ENCODE measurements at places on chromosomes 1 and 21.

DNA sequence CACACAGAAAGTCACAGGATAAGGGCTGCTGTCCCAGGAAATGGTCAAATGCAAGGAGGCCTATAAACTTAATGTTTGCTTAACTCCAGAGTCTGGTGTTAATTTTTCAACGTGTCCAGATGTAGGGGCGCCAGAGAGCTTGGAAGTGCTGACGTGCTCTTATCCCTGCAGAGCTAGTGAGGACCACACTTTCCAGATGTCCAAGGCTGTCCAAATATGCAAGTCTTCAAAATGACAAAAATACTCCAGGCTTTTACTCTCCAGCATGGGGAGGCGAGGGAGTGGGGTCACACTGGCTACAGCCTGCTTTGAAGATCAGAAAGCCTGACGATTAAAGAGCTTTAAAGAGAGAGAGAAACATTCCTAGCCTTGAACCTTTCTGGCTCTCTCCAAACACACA lies 57.6 kb downstream of the ABCA4 start:
- peak; percentile 72 for DNase-seq

DNA sequence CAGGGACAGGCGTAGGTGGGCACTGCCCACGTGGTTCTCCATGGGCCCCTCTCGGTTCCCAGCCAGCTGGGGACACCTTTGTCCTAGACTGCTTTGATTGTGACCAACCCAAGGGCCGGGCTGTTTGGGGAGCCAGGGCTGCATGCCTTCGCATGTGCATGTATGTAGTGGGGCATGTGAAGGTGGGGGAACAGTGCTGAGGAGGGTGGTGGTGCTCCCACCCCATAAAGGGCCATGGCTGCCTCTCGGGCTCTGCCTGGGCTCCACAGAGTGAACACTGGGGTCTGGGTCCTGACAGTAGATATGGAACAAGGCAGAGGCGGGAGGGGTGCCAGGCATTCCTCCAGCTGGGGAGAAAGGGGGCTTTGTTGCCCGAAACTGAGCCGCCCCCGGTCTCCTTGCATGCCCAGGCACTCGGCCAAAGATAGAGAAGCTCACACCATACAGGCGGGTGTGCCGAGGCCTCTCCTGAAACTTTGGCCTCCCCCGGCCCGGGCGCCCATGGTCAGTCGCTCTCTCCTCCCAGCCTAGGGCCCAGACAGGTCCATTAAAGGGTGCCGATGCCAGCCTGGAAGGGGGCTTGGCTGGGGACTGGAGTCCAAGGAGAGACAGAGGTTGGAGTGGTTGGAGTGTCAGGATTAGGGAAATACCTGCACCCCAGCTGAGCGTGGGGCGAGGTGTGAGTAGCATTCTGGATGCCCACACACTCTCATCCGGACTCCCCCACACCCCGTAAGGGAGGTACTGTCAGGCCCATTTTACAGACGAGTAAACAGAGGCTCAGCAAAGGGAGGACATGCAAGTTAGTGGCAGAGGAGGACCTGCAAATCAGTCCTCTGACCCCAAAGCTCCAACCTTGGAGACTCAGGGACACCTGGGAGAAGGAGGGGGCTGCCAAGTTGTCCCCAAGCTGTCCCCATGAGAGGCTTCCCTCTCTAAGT lies 41.1 kb downstream of the EPHA2 start:
- no peak for DNase-seq

- no peak for DNase-seq
These were observed 76.9 kb downstream of the SLC66A1 start for GRCh38 chr1:19388980-19389379.

DNA sequence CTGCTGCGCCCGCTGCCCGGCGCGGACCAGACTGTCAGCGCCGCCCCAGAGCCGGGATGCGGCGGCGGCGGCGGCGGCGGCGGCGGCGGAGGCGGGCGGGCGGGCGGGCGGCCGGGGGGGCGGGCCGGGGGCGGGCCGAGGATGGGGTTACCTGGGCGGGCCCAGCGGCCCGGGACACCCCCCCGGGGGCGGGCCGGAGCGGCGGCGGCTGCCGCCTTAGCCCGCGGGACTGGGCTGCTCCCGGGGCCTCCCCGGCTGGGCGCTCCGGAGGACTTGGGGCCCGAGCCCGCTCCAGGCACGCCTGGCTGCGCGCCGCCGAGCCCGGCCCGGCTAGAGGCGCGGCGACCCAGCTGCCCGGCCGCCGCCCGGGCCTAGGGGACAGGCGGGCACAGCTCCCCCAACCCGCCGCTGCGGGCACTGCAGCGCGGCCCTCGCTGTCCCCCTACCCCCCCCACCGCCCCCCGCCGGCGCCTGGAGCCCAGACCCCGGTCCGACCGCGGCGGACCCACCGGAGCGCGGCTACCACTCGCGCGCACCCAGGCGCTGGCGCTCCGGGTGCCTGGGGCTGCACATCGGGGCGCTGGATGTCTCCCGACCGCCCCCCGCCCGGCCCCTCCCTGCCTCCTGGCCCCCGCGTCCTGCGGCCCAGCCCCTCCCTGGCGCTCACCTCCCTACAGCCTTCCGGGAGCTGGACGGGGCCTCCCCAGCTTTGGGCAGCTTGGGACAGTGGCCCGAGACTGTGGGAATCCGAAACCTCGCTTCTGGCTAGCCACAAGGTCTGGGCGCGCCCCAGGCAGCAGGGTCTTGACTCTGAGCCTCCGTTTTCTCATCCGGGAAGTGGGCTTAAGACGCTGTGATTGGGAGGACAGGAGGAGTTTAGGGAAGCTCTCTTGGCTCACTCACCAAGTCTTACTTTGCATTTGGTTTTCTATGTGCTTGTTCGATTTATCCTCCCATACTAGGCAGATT lies at the start of gene WNT4:
TSS of gene WNT4 (minus strand) at position 33 of the 969 bp plus-strand sequence. CDS start 175 bp downstream, outside the sequence.
- DNase-seq: no peak

GRCh38 chr1:58575551-58576324 lies 1.3 kb downstream of the TACSTD2 start:
- no peak for DNase-seq

GRCh38 chr1:76262601-76263000 lies 188.1 kb downstream of the ST6GALNAC3 start:
- peak; percentile 4 for DNase-seq

GRCh38 chr1:14363707-14364413 lies 234.6 kb upstream of the KAZN start:
- DNase-seq: no peak

DNA sequence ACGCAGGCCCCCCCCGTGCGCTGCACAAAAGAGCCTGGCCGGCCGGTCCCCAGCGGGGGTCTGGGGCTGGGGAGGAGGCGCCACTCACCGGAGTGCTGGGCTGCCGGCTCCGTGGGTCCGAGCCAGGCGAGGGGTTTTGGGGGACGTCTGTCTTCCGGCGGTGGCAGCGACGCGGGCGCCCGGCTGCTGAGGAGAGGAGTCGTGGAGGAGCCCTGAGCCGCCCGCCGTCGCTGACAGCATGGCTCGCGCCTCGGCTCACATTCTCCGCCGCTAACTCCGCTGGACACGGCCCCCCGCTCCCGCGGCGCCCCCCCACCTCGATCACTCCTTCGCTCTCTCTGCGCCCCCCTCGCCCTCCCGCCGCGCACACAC lies 649 bp downstream of the AHDC1 start:
- DNase-seq: no peak

DNA sequence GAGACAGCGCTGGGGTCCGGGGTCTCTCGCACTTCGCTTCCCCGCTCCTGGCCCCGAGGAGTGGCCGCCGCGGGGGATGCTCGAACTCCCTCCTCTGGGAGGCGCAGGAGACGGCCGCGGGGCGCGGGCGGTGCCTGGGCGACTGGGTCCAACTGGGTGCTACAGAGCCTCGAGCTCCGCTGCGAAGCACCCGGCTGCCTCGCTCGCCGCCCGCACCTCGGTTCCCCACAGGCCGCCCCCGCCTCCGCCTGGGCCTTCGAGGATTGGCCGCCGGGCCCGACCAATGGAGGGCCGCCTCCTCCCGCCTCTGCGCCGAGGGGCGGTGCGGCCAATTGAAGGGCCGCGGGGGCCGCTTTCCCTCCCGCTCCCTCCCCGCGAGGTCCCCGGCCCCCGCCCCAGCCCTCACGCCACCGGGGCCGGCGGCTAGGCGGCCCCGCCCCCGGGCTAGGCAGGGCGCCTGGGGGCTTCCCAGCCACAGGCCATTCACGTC lies at the start of gene CNN3:
TSS of gene CNN3 (minus strand) at position 196 of the 490 bp plus-strand sequence. CDS start 216 bp downstream, outside the sequence.
- peak; percentile 97 for DNase-seq

GRCh38 chr1:165431079-165431478 lies 13.8 kb downstream of the RXRG start:
- no peak for DNase-seq

- DNase-seq: peak; percentile 75
These were observed 5.6 kb downstream of the OSBPL9 start for GRCh38 chr1:51622455-51622913.

- DNase-seq: no peak
These were observed 439.6 kb downstream of the TTLL7 start for GRCh38 chr1:83559129-83559840.

- peak; percentile 84 for DNase-seq
These were observed 85.5 kb downstream of the CLIC4 start for GRCh38 chr1:24830680-24831272.

GRCh38 chr1:32231843-32232432 lies 9.7 kb downstream of the EIF3I start:
- no peak for DNase-seq

DNA sequence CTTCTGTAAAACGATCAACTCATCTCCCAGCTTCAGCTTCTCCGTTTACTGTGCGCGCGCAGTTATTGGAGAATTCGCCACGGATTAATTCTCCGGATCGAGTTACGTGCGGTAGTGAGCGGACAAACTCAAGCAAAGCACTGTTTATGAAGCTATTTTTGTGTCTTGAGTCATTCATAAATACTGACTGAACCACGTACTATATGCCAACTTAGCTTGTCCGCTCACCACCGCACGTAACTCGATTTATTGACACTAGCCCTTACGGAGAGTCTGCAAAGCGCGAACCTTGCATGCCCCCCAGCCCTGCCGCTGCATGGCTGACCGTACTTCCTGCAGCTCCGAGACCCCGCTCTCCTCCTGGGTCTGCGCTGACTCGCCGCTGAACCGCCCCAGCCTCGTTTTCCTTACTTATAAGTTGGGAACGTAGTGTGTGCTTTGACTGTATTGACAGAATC lies 773 bp downstream of the CHD1L start:
- DNase-seq: no peak

DNA sequence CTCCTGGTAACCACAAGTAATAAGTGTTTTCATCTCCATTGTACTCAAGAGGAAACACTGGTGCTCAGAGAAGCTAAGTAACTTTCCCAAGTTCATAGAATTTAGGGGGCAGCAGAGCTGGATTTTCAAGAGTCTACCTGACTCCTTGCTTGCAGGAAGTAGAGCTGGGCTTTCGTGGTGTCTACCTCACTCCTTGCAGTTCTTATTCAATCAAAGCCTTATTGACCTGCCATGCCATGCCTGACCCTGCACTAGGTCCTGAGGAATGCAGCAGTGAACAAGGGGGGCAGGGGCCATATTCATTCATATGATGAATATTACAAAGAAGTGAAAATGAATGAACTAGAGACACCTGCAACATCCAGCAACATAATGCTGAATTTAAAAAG lies 93.3 kb downstream of the GLIS1 start:
- no peak for DNase-seq

DNA sequence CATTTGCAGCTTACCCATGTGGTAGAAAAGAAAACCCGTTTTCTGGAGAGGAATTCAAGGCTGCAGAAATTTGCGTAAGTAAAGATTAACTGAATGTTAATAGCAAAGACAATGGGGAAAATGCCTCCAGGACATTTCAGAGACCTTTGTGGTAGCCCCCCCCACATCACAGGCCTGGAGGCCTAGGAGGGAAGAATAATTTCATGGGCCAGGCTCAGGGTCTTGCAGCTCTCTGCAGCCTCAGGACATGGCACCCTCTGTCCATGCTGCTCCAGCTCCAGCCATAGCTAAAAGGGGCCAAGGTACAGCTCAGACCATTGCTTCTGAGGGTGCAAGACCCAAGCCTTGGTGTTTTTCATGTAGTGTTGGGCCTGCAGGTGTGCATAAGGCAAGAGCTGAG lies 92.7 kb upstream of the ZNF678 start:
- no peak for DNase-seq

GRCh38 chr1:50610563-50610962 lies 187.3 kb upstream of the DMRTA2 start:
- no peak for DNase-seq

- no peak for DNase-seq
These were observed 28.3 kb upstream of the COL18A1 start for GRCh38 chr21:45376459-45377324.

GRCh38 chr1:26075421-26076144 lies 8.2 kb upstream of the TRIM63 start:
- DNase-seq: no peak

DNA sequence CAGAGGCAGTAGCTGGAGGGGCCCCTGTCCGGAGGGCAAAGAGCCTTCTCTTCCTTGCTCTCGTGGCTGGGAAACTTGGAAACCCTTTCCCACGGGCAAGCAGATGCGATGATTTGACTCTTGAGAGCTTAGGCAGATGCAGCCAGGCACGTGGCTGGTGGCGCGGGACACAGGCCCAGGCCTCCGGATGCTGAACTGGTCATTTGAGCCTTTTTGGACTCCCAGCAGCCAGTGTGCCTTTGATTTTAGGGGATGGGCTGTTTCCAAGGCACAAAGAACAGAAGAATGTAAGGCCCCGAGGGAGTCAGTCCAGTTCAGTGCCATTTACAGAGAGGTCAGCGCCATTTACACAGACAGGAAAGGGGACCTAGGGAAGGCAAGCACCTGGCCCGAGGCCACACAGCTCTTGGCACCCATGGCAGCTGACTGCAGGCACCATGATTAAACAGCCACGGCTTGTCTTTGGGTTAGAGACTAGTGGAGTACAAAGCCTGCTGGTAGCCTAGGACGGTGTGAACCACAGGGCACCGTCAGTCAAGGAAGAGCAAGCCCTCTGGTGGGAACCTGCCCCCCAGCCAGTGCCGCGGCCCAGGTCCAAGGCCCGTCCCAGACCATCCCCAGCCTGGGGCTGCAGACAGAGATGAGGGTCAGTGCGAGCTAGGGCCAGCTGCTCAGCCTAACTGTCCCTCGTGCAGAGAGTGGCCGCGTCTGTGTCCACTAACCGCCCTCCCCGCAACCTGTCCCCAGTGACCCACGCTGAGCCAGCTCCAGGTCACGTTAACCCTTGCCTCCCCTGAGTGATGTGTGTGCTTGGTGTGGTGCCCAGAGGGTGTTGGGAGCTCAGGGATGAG lies 20.4 kb upstream of the CCDC27 start:
- DNase-seq: no peak

- peak; percentile 22 for DNase-seq
These were observed 120.1 kb upstream of the RAVER2 start for GRCh38 chr1:64624808-64625207.

GRCh38 chr1:15246960-15247614 lies at the start of gene FHAD1:
Gene FHAD1 (plus strand): TSS chr1:15247223. CDS start chr1:15251785, 4,562 bp downstream.
- DNase-seq: peak; percentile 40

- DNase-seq: no peak
These were observed 334.4 kb downstream of the DSCAM start for GRCh38 chr21:40512590-40512989.

DNA sequence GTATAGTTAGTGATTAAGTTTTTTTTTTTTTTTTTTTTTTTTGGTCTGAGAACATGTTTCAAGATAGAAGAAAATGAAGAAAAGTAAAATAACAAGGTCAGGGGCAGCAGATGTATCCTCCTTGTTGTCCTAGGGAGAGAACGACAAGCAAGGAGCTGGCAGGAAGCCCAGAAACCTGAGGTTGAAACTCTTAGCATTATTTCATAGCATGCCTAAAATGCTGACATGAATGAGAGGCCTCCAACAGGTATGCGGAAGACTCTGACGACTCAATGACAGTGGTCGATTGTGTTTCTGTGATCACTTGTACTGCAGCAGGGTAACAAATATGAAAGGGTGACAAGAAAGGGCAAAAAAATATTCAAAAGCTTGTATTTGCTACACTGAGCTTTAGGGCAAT lies 415.9 kb downstream of the PLA2G4A start:
- DNase-seq: peak; percentile 13

- no peak for DNase-seq
These were observed 792.4 kb upstream of the ADGRL2 start for GRCh38 chr1:81008293-81008692.

All from cardiac fibroblast (primary cell).